ENCODE measurements at places on chromosomes 1 and 21.

- no peak for DNase-seq
Observed at GRCh38 chr1:93080179-93080823, 1.2 kb downstream of the MTF2 start.

- no peak for DNase-seq
Observed at GRCh38 chr1:209822706-209823105, 5.1 kb upstream of the UTP25 start.

DNA sequence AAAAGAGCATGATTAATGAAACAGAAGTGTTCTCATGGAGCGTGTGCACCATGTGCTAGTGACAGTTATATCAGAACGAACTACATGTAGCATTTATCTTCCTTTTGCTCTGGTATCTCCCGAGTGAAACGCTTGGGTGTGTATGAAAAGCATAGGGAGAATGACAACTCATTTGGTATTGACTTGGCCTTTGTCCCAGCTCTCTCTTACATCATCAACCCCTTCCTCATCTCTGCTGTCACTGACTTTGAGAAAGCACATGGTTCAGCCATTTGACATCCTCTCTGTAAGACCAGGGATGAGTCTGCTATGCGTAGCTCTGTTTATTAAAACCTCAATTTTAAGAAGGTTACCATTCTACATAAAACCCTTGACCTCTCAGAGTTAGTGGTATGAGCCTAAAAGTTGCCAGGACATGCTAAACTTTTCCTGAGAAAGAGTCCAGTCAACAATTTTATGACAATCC lies 201.0 kb downstream of the NRIP1 start:
- DNase-seq = no peak

DNA sequence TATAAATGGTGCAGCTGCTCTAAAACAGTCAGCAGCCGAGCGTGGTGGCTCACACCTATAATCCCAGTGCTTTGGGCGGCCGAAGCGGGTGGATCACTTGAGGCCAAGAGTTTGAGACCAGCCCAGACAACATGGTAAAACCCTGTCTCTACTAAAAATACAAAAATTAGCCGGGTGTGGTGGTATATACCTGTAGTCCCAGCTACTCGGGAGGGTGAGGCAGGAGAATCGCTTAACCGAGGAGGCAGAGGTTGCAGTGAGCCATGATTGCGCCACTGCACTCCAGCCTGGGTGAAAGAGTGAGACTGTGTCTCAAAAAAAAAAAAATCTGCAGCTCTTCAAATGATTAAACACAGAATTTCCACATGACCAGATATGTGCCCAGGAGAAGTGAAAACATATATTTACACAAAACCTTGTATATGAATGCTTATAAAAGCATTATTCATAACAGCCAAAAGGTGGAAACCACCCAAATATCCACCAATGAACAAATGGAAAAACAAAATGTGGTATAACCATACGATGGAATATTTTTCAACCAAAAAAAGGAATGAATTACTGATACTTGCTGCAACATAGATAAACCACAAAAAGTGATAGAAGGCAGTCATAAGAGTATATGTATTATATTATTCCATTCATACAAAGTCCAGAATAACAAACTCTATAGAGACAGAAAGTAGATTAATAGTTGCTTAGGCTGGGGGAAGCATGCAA lies 14.1 kb downstream of the EPS15 start:
- DNase-seq = no peak

GRCh38 chr1:67558449-67559193 lies 126.4 kb upstream of the GADD45A start:
- DNase-seq = no peak

- no peak for DNase-seq
Observed at GRCh38 chr1:70542856-70543255, 131.8 kb downstream of the CTH start.

DNA sequence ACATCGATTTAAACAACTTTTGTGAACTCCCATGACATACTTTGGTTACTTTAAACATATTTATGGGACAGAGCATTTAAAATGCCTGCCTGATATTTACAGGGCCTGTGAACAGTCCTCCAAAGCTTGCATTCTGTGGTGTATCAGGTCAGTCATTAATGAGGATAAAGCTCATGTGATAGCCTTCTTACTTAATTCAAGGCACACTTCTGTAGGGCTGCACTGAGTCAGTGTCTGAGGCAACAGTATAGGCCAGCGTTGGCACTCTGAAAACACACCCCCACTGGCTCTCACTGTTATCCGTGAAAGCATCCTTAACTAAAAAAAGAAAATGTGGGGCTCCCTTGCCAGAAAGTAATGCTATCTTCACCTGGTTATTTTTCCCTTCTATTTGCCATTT lies 200.0 kb downstream of the NFIA start:
- DNase-seq = no peak

GRCh38 chr21:28953247-28953646 lies 39.4 kb downstream of the LTN1 start:
- DNase-seq = no peak

GRCh38 chr1:211282023-211282373 lies 22.8 kb downstream of the RCOR3 start:
- no peak for DNase-seq

DNA sequence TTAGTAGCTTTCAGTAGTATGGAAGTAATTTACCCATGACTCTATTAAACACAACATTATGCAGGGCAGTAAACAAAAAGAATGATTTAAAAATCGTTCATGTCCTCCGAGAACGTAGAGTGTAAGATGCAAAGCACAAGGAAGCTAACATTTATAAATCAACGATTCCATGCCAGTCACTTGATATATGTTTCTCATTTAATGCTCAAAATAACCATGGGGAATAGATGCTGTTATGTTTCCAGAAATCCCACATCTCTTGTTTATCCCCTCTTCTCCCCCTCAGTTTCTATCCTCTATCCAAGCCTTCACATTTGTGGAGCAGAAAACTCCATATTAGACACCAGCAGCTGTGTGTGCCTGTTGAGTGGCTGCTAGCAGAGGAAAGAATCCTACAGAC lies 52.8 kb downstream of the LBR start:
- DNase-seq = no peak

DNA sequence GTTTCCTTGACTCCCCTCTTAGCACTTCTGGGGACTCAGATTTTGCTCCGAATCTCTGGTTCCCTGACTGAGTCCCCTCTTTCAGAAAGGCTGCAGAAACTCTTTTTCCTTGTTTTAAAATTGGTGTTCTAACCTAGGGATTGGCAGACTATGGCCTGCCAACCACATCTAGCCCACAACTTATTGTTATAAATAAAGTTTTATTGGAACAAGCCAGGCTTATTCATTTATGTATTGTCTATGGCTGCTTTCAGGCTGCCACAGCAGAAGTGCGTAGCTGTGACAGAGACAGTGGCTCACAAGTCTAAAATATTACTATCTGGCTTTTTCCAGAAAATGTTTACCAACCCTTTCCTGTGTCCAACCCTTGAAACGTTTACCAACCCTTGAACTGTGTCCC lies 81.7 kb downstream of the IER5 start:
- DNase-seq = no peak

- no peak for DNase-seq
Observed at GRCh38 chr1:43363935-43364525, 3.8 kb downstream of the ELOVL1 start.

DNA sequence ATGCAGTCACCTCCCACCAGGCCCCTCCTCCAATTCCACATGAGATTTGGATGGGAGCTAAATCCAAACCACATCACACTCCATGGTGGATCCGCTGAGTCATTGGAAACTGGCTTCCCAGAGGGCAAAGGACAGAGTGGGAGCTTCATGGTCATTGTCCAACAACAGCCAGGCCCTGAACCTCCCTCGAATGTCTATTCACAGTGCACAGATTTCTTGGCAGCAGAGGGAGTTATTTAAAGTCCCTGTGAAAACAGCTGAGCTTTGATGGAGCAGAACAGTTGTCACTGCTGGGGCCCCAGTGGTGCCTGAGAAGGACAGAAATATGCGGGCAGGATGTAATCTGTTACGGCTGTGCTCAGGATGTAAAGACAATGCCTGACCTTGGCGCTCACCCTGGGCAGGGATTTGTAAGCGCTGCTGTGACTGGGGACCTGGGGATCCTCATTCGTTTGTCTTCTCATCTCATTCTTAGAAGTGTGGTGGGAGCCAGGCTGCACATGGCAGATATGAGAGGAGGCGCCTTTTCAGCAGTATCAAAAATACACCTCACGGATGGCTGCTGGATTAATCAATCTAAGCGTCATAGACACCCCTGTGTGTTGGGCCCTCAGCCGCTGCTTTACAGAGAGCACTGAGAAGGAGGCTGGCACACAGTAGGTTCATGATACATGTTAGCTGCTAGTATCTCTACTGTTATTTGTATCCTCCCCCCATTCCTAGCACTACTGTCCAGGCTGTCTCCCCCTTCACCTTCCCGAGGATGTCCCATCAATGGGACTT lies 439.4 kb downstream of the PTPRU start:
- DNase-seq = no peak

GRCh38 chr21:38850277-38850951 lies 44.7 kb downstream of the ETS2 start:
- DNase-seq = no peak

DNA sequence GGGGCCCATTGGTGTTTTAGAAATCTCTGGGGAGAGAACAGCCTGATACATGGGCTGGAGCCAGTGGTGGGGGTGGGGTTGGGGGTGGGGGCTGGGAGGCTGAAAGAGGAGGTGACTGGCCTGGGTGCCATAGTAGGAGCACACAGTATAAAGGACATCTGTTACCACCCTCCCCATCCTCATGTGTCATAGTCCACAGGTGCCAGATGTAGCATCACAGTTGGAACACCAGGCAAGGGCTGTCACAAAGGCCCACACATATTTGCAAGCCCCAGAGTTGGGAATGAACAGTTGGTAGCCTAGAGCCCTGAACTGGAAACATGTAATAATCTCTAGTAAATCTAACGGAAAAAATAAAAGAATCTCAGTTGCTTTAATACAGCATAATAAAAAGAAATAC lies 55.1 kb upstream of the CR2 start:
- DNase-seq = no peak

DNA sequence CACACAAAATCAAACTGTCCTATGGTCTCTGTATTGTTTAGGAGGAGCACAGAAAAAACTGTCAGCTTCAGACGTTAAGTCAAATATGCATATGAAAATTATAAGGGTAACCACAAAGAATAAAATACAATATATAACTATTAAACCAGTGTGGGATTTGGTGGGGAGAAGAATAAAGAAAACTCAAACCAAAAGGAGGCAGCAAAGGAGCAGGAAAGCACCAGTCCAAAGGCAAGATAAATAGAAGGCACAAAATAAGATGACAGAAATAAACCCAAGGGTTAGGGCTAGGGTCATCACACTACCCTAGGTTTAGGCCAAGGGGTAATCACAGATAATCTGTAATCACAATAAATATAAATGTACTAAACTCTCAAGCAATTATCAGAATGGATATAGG lies 32.8 kb downstream of the DLGAP3 start:
- no peak for DNase-seq

- no peak for DNase-seq
Observed at GRCh38 chr1:216332462-216332861, 90.8 kb downstream of the USH2A start.

GRCh38 chr21:33396951-33397350 lies 6.3 kb upstream of the IFNGR2 start:
- no peak for DNase-seq

DNA sequence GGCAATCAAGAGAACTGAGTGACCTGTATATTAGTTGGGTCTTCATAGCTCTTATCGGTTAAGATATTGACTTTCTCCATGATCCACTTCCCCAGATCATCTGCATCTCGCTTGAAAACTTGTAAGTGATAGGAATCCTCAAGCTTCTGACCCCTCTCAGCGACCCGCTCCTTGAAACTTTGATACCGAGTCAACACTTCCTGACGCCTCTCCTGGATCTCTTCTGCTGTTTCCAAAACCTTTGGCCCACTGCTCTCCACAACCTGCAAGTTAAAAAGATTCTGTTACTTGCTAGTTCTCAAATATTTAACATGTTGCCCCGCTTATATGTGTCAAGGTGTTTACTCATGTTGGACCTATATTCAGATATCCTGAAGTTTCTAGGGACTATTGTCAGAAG lies 1.4 kb downstream of the SPTA1 start:
- no peak for DNase-seq

GRCh38 chr1:153800516-153800915 lies 25.3 kb downstream of the SLC27A3 start:
- DNase-seq = no peak

DNA sequence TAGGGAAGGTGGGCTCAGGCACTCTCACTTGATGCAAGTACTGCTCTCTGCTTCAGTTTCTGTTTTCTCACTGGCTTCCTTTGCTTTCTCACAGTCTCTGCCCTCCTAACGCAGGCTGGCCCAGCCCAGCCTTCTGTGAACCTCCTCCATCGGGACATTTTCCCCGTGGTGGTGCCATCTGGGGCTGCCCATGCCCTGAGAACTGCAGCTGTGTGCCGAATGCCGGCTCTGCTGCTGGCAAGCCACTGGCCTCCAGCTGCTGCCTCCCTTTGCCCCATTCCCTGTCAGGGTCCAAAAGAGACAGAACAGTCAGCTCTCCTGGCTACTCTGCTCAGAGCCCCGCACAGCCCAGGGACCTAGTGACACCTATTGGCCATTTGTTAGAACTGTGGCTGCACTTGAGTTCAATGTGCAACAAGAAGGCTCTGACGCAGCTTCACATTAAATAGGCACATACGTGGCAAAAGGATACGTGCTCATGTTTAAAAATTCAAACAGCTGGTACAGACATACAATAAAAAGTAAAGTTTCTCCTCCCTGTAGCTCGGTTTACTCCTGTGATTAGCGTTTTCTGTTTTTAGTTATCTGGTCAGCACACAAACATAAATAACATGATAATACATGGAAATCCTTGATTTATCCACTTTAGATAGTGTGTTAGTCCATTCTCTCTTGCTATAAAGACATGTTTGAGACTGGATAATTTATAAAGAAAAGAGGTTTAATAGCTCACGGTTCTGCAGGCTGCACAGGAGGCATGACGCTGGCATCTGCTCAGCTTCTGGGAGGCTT lies 46.6 kb downstream of the FCRL5 start:
- DNase-seq = no peak

DNA sequence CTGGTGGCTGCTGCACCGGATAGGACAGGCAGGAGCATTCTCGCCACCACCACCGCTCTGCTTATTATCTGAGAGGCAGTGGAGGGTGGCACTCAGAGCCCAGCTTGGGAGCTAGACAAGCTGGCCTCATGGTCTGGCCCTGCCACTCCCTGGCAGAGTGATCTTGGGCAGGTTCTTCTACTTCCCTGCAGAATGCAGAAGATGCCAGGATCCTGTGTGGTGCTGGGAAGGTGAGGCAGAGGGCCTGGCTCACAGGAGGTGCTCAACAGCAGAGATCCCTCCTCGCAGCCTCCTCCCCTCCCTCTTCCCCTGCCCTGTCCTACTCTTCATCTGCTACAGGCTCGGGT lies 60.4 kb downstream of the ARHGEF10L start:
- DNase-seq = no peak

DNA sequence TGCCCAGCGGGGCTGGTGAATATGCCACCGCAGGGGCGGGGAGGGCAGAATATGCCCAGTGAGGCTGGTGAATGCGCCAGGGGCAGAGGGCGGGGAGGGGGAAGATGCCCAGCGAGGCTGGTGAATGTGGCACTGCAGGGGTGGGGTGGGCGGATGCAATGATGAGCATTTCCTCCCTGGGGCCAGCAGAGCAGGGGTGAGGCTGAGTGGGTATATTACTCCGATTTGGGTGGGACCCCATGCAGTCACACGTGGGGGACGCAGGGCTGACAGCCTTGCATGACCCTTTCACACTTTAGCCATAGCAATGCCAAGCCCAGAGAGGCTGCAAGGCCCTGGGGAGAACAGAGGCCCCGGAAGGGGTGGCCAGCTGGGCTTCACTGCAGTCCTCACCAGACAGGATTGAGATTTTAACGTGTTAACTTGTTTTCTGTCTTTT lies 9.3 kb upstream of the SLX9 start:
- DNase-seq = peak; percentile 43
